Activated CD4-positive, alpha-beta T cell treated with anti-CD3 and anti-CD28 coated beads for 48 hours (primary cell): ENCODE measurements at places on chromosomes 3 and 15.

- DNase-seq = no peak
These were observed 206.0 kb downstream of the CDIN1 start for GRCh38 chr15:36785396-36785795.

DNA sequence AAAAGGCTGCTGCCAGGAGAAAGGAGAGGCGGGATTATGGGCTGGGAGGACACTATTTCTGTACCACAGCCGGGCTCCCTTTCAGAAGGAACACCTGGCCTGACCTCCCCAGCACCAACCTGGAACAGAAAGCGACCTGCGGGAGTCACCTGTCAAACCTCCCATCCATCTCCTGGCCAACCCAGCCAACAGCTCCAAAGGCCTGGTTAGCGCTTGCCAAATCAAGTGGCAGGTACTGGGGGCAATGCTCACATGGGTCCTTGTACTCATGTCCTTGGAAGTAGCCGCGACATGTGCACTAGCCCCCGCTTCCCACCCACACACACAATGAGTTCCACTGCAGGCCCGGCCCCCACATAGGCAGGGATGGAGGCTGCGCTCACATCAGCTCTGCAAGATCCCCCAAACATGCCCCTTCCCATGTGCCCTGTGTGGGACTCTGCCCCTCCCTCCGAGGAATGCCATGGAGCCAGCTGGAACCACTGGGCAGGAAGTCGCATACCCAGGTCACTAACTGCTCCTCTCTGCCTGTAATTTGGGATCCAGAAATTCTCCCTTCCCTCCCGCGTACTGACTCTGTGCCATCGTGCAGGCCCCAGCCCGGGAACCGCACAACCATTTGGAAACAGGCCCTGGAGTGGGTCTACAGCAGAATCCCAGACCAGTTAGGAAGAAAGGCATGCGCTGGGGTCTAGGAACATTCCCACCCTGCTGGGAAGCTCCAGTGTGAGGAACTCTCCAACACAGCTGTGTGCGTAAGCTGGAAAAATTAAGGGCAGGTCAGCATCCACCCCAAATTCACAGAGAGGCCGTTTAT, 98.9 kb downstream of the LRIG1 start:
- no peak for DNase-seq

DNA sequence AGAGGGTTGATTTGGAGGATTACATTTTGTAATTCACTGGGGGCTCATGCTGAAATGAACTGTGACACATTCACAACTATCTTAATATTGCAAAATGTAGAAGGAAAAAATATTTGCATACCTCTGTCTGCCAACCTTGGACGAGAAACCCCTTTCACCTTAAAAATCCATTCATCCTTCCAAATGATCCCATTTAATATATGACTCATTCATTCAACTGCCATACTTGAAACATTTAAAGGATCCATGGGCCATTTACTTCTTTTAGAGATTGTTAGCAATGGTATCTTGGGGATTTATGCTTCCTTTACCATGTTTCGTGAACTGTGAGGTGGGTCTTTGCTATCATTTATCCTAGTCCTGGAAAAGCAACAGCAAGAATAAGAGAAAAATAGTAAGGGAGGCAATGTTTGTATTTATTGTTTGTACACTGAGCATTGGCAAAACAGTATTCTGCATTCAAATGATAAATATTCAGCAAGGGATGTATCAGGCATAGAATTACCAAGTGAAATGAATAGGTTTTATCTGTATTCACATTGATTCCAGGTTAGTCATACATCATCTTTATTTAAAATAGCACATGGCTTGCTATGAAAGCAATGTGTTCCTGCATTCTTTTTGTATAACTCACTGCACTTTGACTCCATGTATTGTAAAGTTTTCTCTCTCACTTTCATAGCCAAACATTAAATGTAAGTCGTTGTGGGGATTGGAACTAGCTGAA, 378.1 kb downstream of the NSUN3 start:
- no peak for DNase-seq

DNA sequence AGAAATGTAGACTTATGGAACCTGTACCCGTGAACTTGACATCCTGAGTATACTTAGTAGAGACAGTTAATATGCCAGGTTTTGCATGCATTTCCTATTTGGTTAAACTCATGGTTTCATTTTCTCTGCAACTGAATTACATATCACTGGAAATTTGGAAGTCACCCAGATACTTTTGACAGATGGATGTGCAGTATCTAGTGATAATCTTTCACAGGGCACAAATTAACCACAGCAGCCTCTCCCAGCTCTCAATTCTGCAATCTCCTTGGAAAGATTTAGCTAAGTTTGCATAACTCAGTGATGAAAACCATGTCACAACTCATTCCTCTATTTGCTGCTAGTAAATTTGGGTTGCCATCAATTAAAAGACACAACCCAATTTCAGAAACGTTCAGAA, 162.3 kb upstream of the TPM1 start:
- no peak for DNase-seq

DNA sequence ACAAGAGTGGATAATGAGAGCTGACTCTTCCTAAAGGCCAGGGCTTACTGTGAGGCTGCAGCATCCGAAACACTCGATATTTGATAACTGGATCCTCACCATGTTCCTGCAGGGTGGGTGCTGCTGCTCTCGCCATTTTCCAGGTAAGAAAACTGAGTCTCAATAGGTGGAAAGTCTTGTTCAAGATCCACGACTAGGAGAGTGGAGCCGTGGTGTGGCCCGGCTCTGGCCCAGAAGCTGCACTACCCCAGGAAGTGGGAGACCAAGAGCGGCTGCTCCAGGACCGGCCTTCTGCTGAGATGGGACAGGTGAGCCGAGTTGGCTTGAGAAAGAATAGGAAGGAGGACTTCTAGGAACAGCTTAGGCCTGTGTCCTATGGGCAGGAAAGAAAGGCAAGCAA, 121.6 kb downstream of the SMAD6 start:
- DNase-seq = no peak

DNA sequence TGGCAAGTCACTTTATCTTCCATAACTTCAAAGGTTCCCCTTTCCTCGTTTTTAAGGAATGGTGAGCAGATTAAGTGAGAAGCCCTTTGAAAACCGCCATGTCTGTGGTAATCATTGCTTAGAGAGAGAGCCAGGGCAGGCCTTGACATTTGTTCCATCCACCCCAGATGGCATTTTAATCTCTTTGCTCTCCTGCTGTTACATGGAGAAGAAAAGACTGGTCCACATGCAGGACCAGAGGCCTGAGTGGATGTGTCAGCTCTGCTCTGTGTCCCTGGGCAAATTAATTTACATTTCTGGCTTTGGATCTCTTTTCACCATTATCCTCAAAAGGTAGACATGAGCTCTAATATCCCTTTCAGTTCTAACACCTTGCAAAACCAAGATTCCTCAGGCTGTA, 157.3 kb upstream of the LPP start:
- no peak for DNase-seq

GRCh38 chr3:134462331-134462941, 23.3 kb downstream of the ANAPC13 start:
- DNase-seq = no peak

DNA sequence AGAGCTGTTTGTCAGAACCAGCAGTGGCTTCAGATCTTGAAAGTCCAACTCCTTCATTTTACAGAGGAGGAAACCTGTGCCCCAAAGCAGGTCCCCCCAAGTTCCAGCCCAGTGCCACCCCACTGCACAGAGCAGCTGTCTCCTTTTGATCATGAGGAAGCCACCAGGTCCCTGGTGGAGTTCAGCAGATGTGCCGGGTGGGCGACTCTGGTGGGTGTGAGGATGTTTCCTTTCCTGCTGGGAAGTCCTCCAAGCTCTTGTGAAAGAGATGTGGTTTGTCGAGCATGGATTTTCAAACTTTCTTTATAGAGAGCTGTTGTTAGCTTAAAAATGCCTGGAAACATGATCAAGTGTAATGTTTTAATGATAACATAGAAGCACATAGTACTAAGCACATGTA, 52.0 kb downstream of the SMAD3 start:
- no peak for DNase-seq

- no peak for DNase-seq
These were observed 21.9 kb downstream of the TNK2 start for GRCh38 chr3:195886181-195887141.

- DNase-seq = no peak
These were observed 109.1 kb downstream of the RFTN1 start for GRCh38 chr3:16404349-16404895.

- DNase-seq = no peak
These were observed 835.6 kb downstream of the IGSF11 start for GRCh38 chr3:118199044-118199443.

DNA sequence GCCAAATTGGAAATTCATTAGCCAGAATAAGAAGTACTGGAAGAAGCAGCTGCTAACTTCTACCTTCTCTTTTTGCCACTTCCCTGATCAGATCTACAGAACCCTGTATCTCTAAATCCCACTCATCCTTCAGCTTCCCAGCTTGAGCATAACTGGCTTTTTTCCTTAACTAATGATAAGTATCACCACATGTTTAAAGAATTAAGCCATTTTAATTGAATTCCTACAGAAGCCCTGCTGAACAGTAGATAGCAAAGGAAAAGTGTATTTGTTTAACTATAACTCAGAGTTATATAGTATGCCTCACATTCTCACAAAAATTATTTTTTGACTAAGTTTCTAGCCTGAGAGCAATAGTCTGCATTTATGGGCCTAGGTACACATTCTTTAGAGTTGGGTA, 262.4 kb downstream of the UBE2E2 start:
- no peak for DNase-seq

DNA sequence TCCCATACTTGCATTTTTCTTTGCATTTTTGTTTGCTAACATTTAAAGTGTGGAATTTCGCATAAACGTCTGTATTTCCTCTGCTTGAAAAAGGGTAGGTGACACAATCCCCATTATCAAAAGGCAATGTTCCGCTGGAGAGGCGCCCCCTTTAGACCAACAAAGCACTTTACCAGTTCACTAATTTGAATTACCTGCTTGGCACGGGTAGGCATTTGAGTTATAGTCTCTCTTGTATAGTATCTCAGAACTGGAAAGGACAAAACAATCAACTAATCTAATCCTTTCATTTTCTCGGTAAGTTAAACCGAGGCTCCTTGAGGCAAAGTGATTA, 775 bp upstream of the CCDC39 start:
- DNase-seq = peak; percentile 49

DNA sequence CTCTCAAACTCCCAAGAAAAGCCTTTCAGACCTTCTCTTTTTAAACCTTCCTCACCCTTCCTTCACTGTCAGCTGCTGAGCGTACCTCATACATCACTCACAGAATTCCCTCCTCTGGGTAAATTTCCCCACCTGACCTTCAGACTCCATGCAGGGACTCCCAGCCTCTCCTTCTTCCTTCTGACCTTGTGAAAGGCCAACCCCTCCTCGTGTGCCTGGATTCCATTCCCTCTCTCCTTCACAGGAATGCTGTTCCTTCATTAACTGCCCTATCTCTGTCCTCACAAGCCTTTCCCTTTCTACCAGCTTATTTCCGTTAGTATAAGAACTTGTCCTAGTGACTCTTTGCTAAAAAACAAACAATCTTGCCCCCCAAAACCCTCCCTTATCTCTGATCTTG, 69.7 kb upstream of the MME start:
- no peak for DNase-seq
